Upper lobe of left lung (tissue), 6 donors: ENCODE measurements at places on chromosomes 12 and 14.
A peak's percentile ranks its signal among the peaks of the same experiment; 100 is the strongest.

DNA sequence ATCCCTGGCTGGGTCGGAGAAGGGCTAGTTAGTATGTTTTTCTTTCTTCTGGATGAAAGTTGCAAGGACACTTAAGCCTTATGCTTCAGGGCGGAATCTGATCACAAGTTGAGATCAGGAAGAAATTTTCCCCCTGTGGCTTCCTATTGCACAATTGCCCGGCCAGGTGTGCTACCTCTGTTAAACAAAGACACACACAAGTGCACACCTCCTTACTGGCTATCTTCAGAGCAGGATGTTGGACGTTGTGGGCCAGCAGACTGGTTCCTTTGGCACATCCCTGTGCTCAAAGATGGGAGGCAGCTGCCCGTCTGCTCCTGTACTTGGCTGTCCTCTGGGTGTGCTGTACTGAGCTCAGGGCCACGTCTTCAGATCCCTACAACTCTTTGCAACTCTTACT lies 19.1 kb downstream of the ETV6 start:
- H3K4me1 ChIP-seq: peaks cover 34% of the 10 kb centered on the region
- H3K27me3 ChIP-seq: no peaks in the 10 kb centered on the region
- DNase-seq: no peak
- H3K27ac ChIP-seq: no peak overlapping the region

DNA sequence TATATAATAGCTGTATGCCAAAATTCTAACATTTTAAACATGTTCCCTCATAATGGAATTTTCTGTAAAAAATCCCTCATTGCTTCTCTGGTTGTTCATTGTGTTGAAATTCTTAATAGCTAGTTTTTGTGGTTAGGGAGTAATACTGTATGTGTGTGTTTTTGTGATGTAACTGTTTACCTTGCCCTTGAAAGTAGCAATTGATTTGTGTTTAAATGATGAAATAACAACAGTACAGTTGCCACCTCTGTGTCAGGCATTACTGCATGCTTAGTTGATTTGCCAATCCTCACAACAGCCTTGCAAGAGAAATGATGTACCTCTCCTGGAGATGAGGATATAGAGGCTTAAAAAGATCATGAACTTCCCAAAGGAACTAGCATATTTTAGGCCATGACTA lies 94.9 kb downstream of the DAAM1 start:
- no peaks in the 10 kb centered on the region for H3K36me3 ChIP-seq
- H3K4me3 ChIP-seq: no peak overlapping the region
- H3K4me1 ChIP-seq: no peaks in the 10 kb centered on the region
- DNase-seq: no peak
- H3K27me3 ChIP-seq: no peaks in the 10 kb centered on the region

DNA sequence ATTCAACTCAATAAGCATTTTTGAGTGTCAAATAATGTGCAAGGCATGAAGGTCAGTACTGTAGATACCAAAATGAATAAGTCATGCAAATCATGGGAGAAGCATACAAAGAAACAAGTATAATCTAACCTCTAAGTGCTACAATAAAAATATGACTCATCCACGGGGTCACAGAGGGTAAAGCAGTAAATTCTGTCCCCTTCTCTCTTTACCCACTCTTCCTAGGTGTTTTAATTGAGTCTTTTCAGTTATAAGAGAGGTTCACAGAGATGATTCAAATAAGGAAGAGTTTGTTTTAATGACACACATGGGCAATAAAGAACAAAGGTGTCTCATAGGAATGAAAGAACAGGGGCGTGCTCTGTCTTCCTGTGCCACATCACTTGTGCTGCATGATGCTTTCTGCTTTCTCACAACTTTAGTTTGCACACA lies 71.5 kb upstream of the DAAM1 start:
- H3K27me3 ChIP-seq: no peaks in the 10 kb centered on the region
- H3K36me3 ChIP-seq: no peaks in the 10 kb centered on the region
- no peak overlapping the region for H3K27ac ChIP-seq
- DNase-seq: no peak

- no peaks in the 10 kb centered on the region for H3K4me1 ChIP-seq
- H3K4me3 ChIP-seq: no peak overlapping the region
- no peak overlapping the region for H3K27ac ChIP-seq
- no peaks in the 10 kb centered on the region for H3K36me3 ChIP-seq
- no peak for DNase-seq
Observed at GRCh38 chr12:25416516-25416915, 136.6 kb downstream of the LMNTD1 start.

DNA sequence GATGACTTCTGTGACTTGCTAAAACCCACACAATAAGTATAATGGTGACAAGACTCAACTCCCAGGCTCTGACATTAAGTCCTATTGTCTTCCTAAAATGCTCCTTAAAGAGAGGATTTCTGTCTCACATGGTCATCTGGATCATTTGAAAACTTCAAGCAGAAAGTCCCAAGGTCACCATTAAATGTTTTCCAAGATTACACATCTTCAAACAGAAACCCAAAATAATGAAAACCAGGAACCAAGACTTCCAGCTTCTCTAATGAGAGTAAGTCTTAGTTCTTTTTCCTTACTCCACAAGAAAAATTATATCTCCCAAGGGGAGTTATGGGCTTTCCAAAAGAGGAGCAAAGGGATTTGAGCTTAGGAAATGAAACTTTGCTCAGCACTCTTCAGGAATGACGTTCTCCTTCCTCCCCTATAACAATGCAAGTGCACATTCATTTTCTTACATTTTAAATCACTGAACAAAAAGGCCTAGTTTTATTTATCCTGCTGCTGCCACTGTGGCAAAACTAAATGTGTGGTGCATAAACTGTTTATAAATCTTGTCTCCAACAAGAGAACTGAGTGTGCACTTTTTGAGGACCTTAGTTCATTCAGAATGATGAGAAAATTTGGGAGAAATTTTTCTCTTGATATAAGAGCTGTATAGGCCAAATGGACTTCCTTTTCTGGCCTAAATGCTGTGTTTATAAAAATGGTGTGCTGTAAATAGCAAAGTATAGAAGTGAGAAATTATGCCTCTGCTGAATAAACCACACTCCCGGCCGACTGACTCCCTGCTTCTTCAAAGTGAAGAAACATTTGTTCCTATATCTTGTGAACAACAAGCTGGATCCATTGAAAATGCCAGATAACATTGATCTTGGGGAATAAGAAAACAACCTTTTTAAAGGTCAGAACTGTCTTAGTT lies 148.4 kb upstream of the PLEKHG7 start:
- peaks cover 17% of the 10 kb centered on the region for H3K4me1 ChIP-seq
- peak overlapping the region; percentile 59 for H3K27ac ChIP-seq
- H3K4me3 ChIP-seq: no peak overlapping the region

- no peaks in the 10 kb centered on the region for H3K4me1 ChIP-seq
- H3K27ac ChIP-seq: peak overlapping the region; percentile 86
- H3K4me3 ChIP-seq: peak overlapping the region; percentile 51
Observed at GRCh38 chr12:16602412-16602811, 3.5 kb downstream of the LMO3 start.

DNA sequence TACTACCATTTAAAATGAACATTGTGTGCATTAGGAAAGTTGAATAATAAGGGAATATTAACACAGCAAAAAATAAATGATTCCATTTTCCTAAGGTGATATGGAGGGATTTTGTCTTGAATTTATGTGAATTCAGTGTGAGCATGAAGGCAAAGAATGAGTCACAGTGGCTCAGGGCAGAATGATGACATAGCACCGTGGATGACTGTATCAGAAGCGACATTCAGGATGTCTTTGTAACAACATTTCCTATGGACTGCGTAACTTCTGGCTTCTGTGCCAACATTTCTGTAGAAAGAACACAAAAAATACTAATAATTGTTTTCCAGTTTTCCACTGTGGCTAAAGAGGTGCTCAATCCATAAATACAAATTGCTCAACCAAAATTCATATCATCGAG lies 54.6 kb downstream of the TTC8 start:
- H3K27me3 ChIP-seq: no peaks in the 10 kb centered on the region
- no peaks in the 10 kb centered on the region for H3K36me3 ChIP-seq
- no peaks in the 10 kb centered on the region for H3K4me1 ChIP-seq
- H3K27ac ChIP-seq: no peak overlapping the region

GRCh38 chr14:63257299-63257698 lies 53.1 kb downstream of the RHOJ start:
- no peak overlapping the region for H3K27ac ChIP-seq
- H3K36me3 ChIP-seq: no peaks in the 10 kb centered on the region
- no peak for DNase-seq
- H3K4me1 ChIP-seq: no peaks in the 10 kb centered on the region
- H3K4me3 ChIP-seq: no peak overlapping the region

GRCh38 chr14:90677484-90678050 lies 138.7 kb downstream of the TTC7B start:
- no peak for DNase-seq
- H3K36me3 ChIP-seq: no peaks in the 10 kb centered on the region
- no peaks in the 10 kb centered on the region for H3K27me3 ChIP-seq
- H3K27ac ChIP-seq: no peak overlapping the region
- H3K4me1 ChIP-seq: peaks cover 7% of the 10 kb centered on the region

DNA sequence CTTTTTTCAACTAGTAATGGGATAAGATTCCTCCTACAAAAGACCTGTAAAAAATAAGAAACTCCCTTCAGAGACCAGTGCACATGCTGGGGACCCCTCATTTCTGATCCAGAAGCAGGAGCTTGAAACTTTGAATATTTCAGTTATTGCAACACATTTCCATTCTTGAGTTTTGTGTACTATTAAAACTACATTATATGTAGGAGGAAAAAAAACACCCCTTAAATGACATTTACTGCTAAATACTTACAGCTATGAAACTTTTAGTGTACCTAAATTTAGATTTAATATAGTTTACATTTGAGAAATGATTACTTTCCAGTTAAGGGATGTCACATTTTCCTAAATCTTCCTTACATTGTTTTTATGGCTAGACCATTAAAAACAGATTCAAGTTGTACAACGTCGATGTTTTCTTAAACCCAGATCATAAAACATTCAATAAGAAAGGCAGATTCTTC lies 4.1 kb downstream of the LRIG3 start:
- no peaks in the 10 kb centered on the region for H3K27me3 ChIP-seq
- no peaks in the 10 kb centered on the region for H3K36me3 ChIP-seq
- H3K27ac ChIP-seq: no peak overlapping the region
- H3K4me3 ChIP-seq: peak overlapping the region; percentile 83

DNA sequence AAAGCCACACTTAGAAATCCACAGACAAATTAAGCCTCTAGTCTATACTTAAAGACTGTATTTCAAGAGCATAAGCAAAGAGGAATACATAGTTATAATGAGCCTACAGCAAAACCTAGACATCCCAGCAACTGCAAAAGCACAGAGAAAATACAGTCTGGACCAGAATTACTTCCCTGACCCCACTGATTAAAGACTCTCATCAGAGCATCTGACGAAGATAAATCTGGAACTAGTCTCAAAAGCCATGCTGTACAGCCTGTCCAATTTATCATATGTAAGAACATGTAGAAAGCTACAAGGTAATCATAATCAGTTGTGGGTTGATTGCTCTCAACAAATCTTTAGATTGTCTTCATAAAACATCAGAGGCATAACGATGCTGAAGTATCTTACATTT lies 285.1 kb upstream of the CAND1 start:
- no peaks in the 10 kb centered on the region for H3K27me3 ChIP-seq
- H3K27ac ChIP-seq: no peak overlapping the region
- no peaks in the 10 kb centered on the region for H3K4me1 ChIP-seq
- DNase-seq: no peak
- no peaks in the 10 kb centered on the region for H3K36me3 ChIP-seq
- no peak overlapping the region for H3K4me3 ChIP-seq

- H3K27me3 ChIP-seq: no peaks in the 10 kb centered on the region
- H3K4me1 ChIP-seq: peaks cover 44% of the 10 kb centered on the region
- DNase-seq: no peak
- peak overlapping the region; percentile 8 for H3K27ac ChIP-seq
Observed at GRCh38 chr14:73424453-73424852, 33.9 kb downstream of the NUMB start.

- DNase-seq: peak; percentile 40
- no peaks in the 10 kb centered on the region for H3K4me1 ChIP-seq
- no peak overlapping the region for H3K27ac ChIP-seq
- H3K36me3 ChIP-seq: no peaks in the 10 kb centered on the region
- H3K27me3 ChIP-seq: no peaks in the 10 kb centered on the region
Observed at GRCh38 chr12:127280393-127281275, 986.3 kb upstream of the TMEM132C start.

GRCh38 chr14:36271939-36272907 lies 48.2 kb downstream of the MBIP start:
- peak; percentile 67 for DNase-seq
- H3K27ac ChIP-seq: peak overlapping the region; percentile 27
- H3K36me3 ChIP-seq: no peaks in the 10 kb centered on the region
- peak overlapping the region; percentile 44 for H3K4me3 ChIP-seq

DNA sequence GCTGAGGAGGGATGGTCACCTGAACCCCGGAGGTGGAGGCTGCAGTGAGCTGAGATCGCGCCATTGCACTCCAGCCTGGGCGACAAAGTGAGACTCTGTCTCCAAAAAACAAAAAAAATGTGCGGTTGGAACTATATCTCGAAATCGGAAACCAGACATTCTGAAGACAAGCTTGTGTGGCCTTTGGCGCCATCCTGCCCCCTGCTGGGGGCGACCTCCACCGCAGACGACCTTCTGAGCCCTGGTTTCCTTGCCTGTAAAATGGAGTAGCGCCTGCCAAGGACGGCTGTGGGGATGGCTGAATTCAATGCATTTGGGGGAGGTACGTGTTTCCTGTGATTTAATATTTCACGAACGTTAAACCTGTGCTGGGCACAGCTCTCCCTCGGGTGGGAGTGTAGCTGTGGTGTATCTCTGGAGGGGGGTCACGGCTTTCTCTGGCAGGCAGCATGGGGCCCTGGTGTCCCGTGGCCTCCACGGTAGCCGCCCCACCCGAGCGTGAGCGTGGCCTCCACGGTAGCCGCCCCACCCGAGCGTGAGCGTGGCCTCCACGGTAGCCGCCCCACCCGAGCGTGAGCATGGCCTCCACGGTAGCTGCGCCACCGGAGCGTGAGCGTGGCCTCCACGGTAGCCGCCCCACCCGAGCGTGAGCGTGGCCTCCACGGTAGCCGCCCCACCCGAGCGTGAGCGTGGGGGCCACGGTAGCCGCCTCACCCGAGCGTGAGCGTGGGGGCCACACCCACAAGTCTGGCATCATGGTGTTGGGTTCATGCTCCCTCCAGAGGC lies 55.3 kb downstream of the LRCOL1 start:
- no peak overlapping the region for H3K27ac ChIP-seq
- peaks cover 8% of the 10 kb centered on the region for H3K4me1 ChIP-seq
- no peak overlapping the region for H3K4me3 ChIP-seq
- peaks cover 9% of the 10 kb centered on the region for H3K36me3 ChIP-seq
- DNase-seq: peak; percentile 77

- H3K4me1 ChIP-seq: no peaks in the 10 kb centered on the region
- no peak overlapping the region for H3K4me3 ChIP-seq
- no peaks in the 10 kb centered on the region for H3K27me3 ChIP-seq
- DNase-seq: no peak
- H3K36me3 ChIP-seq: no peaks in the 10 kb centered on the region
- H3K27ac ChIP-seq: no peak overlapping the region
Observed at GRCh38 chr12:59843260-59843843, 247.5 kb downstream of the SLC16A7 start.

GRCh38 chr12:122871851-122872780 lies 23.8 kb downstream of the VPS37B start:
- H3K36me3 ChIP-seq: peaks cover 31% of the 10 kb centered on the region
- H3K4me1 ChIP-seq: peaks cover 80% of the 10 kb centered on the region
- no peak for DNase-seq
- peak overlapping the region; percentile 41 for H3K4me3 ChIP-seq
- peak overlapping the region; percentile 92 for H3K27ac ChIP-seq
- no peaks in the 10 kb centered on the region for H3K27me3 ChIP-seq

GRCh38 chr12:6700646-6701051 lies at the start of gene PIANP:
Gene PIANP (minus strand): TSS chr12:6700815. CDS start chr12:6698061, 2,754 bp downstream.
- H3K4me3 ChIP-seq: peak within 1 kb of the TSS; percentile 43
- no peak within 1 kb of the TSS for H3K27ac ChIP-seq
- H3K4me1 ChIP-seq: peaks cover 14% of the 10 kb centered on the region
- H3K36me3 ChIP-seq: no peaks in the 10 kb centered on the region
